ENCODE measurements at places on chromosomes 6 and 20.

DNA sequence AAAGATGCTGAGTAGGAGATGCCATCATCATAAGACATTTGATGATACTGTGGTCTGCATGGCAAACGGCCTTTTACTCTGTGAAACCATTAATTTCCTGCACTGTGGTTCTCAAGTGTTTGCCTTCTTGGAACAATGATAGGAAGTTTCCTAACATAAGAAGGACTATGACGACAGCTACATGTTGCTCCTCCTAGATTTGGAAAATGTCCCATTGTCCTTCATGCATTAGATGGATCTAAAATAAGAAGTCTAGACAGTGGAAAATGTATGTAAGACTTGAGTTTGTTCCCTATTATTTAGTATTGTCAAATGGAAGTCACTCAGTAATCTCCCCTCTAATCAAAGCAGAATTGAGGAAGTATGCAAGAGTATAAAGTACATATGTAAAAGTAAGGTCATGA, 98.5 kb upstream of the TMEM170B start:
- no peak for DNase-seq

DNA sequence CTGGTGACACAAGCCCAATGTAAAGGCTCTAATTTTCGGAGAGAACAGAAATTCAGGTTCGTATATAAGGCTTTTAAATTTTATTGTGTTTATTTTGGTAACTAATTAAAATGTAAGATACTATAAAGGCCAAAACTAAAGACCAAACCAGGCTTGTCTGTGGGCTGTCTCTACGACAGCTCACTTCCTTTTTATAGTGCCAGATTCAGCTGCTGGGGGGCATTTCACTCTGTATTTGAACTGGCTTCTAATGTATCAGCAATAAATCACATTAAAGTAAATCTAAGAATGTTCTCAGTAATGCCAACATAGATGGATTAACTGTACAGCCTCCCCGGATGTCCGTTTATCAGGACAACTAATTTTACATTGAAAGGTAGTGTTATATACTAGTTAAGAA, 31.1 kb upstream of the STXBP5 start:
- DNase-seq, result no peak

DNA sequence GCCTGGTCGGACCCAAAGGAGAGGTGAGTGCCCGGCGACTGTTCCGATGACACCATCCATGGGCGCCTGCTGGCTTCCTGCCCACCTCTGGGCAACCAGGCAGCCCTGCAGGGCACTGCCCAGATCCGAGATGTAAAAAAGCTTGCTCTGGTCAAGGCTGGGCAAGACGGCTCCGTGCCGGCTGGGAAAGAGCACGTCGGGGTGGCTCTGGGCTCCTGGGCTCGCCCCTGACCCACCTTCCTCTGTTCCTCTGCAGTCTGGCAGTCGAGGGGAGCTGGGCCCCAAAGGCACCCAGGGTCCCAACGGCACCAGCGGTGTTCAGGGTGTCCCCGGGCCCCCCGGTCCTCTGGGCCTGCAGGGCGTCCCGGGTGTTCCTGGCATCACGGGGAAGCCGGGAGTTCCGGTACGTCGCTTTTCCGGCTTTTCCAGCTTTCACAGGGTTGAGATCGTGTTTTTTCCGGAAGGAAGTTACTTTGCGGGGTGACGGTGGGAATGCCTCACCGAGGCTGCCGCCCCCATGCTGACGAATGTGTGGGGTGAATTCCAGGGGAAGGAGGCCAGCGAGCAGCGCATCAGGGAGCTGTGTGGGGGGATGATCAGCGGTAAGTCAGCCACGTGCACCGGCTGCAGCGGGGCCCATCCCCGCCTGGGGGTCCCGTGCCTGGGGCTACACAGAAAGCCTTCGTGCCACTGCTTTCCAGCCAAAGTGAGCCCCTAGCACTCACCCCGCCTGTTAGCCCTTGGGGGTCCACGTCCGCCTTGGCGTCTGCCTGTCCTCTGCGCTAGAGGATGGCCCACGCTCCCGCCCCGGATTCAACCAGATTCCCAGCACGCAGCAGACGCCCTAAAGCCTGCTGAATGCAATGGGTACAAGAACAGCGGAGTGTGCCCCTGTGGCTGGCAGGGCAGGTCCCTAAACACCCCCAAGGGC, 19.3 kb downstream of the COL9A3 start:
- DNase-seq, result no peak

DNA sequence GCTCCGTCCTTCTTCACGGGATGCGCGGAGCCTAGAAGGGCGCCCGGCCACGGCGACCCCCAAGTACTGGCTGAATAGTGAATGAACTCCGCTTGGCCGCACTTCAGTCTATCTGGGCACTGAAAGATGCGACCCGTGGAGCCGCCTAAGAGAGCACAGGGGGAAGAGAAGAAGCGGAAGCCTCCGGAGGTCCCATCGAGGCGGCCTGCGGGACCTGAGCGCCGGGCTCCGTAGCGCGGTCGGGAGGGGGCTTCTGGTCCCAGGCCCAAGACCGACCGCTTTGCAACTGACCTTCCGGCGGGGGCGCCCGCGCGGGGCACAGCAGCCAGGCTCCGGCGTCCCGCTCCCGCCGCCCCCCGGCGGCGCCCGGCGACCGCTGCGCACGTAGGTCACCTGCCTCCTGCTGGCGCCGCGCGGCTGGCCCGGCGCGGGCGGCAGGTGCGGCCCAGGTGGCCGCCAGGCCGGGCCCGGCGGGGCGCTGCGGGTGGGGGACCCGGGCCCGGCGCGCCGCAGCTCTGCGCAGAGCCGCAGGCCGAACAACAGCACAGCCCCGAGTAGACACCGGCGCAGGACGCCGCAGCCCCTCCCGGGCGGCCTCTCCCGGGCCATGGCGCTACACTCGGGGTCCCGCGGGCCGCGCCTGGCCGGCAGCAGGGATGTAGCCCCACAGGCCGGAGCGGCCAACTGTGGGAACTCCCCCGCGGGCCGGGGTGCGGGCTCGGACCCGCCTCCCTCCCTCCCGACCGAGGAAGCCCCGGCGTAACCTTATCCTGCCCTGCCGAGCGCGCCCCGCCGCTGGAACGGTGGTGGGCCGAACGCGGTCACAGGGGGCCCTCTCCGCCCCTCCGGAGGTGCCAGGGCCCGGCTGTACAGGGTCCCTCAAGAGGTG, at the start of gene METTL24:
Gene METTL24, minus strand, starts transcription at position 686 of the 889 bp plus-strand sequence. Its CDS starts 77 bp downstream, at position 609.
- DNase-seq, result no peak

DNA sequence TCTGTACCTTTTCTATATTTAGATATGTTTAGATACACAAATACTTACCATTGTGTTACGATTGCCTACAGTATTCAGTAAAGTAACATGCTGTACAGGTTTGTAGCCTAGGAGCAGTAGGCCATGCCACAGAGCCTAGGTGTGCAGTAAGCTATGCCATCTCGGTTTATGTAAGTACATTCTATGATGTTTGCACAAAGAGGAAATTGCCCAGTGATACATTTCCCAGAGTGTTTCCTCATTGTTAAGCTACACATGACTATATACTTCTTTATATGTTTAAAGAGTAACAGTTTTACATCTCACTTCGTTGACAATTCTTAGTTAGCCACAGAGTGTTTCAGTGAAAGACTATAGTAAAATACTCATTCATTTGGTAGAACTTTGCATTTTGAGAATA, 51.5 kb downstream of the SLC35F1 start:
- no peak for DNase-seq

- no peak for DNase-seq
Observed at GRCh38 chr20:58224974-58225373, 3.5 kb downstream of the ANKRD60 start.

DNA sequence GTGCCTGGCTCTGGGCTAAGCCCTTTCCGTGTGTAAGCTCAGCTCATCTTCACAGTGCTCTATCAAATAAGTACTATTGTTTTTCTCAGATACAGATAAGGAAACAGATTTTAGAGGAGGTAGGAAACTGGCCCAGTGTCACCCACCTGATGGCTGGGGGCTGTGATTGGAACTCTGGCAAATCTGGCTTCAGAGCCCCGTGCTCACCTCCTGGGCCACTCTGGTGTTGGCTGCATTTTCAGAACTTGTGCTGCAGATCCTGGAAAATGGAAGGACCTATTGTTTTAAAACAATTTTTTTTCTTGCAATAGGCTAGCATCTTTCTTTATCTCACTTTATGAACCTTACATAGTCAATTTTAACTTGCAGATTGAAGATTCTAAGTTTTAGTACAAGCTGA, 5.7 kb downstream of the STX16 start:
- DNase-seq, result no peak

GRCh38 chr6:149723771-149724417, 6.0 kb upstream of the LATS1 start:
- peak; percentile 35 for DNase-seq

- no peak for DNase-seq
Observed at GRCh38 chr6:111676383-111676782, 70.7 kb upstream of the TRAF3IP2 start.

DNA sequence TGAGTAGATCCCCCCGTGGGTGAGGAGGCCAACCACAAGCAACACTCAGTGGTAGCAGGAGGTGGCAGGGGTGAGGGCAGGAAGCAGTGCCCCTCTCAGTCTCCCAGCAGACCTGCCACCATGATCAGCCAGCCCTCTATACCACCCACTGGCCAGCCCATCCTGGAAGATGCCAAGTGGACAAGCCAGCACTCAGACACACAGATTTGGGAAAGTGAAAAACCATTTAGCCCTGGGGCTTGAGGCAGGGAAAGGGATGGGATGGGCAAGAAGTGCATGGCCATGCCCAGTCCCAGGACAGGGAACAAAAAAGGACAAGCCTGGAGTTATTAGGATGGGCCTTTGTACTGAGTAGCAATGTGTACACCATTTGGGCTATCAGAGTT, 76.9 kb downstream of the HFE start:
- DNase-seq, result peak; percentile 11

GRCh38 chr6:38375341-38375740, 264.4 kb downstream of the BTBD9 start:
- no peak for DNase-seq

- no peak for DNase-seq
Observed at GRCh38 chr6:119915971-119916370, 566.4 kb upstream of the MAN1A1 start.

DNA sequence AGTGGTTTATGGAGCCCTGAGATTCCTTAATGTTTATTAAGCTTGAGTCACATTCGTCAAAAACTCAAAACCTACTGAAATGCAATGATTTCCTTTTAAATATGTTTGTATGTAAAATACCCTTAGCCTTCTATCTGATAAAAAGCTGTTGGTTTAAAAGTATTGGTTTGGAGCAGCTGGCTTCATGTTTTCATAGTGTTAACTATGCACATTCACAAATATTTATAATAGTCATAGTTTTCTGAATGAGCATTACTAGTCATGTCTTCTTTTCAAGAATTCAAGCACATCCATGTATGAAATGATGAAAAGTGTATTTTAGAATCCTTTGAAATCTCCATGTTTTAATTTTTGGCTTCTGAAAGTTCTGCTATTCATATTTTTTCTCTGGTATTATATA, 558.6 kb downstream of the UTRN start:
- no peak for DNase-seq

DNA sequence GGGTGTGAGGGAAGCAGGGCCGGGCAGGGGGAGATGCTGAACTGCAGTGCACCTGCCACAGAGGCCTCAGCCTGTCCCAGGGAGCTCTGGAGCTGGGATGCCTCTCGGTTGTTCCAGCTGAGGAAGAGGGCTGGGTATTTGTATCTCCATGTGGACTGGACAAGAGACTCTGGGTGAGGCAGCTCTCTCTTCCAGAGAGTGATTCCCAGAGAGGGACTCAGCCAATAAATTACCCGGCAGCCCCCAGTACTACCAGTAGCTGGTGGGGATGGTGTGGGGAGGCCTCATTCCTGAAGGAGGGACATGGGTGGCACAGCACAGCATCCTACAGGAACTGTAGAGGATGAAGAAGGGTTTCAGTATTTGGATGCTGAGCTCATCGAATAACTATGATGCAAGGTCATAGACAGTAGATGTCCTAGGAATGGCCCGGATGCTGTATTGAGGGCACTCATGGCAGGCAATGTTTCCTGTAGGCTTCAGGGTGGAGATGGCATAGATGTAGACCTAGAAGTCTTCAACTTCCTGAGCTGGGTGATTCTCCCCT, 1.4 kb downstream of the FGD2 start:
- no peak for DNase-seq

DNA sequence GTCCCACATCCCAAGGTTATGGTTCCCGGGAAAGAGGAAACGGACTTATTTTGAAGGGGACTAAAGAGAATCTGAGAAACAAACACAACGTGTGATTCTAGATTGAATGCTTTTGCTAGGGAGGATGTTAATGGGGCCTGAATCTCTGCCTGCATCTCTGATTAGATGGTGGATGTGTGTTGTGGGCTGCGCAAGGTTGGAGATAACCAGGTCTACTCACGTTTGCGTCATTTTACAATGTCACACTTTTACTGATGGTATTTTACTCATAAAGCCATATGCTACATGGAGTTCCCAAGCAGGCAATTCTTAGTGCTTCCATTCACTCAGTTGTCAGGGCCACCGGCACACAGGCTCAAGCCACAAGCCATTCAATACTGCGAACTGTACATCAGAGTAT, 23.2 kb upstream of the CCR6 start:
- no peak for DNase-seq

- peak; percentile 88 for DNase-seq
Observed at GRCh38 chr6:710601-711571, 17.9 kb upstream of the EXOC2 start.

GRCh38 chr6:125952764-125953501, 3.6 kb upstream of the HINT3 start:
- DNase-seq, result peak; percentile 10

- no peak for DNase-seq
Observed at GRCh38 chr6:84422380-84422968, 195.0 kb upstream of the CEP162 start.

DNA sequence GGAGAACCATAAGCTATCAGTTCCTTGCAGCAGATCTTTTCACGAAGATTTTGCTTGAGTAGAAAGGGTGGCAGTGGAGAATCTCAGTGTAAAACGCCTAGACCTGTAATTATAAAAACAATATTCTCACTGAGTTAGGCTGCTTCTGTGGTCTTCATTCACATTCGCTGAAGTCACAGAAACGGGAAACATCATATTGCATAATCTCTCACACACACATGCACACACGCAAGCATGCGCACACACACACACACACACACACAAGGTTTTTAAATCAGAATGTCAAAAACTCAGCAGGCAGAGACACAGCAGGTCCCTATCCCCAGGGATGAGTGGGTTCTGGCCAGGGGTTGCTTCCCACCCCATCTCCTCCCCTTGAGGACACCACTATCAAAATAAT, 175.5 kb downstream of the ATXN1 start:
- no peak for DNase-seq

- DNase-seq, result no peak
Observed at GRCh38 chr20:10524034-10524476, 89.0 kb downstream of the SLX4IP start.

- DNase-seq, result peak; percentile 39
Observed at GRCh38 chr20:2626853-2627541, 25.4 kb upstream of the NOP56 start.

Data from RPMI8226 (cell line).